ENCODE measurements at places on chromosomes 11 and 22.

- no peak for DNase-seq
These were observed 787 bp downstream of the SMDT1 start for GRCh38 chr22:42080287-42080686.

DNA sequence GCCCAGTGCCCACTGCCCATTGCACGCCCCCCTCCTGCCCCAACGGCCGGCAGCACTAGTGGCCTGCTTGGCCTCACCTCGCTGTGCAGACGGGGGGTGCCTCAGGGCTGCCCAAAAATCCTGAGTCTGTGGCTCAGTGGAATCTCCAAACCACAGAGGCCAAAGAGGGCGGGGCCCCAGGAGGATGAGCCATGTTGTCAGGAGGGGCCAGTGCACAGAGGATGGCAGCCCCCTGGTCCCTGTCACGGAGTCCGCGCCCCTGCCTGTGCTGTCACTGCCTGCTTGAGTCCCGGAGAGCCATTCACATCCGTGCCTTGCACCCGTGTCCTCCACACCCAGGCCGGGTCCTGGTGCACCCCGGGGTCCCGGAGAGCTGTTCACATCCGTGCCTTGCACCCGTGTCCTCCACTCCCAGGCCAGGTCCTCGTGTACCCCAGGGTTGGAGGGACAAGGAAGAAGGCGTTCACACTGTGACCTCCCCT, 36.4 kb upstream of the MUC5AC start:
- DNase-seq, result no peak

DNA sequence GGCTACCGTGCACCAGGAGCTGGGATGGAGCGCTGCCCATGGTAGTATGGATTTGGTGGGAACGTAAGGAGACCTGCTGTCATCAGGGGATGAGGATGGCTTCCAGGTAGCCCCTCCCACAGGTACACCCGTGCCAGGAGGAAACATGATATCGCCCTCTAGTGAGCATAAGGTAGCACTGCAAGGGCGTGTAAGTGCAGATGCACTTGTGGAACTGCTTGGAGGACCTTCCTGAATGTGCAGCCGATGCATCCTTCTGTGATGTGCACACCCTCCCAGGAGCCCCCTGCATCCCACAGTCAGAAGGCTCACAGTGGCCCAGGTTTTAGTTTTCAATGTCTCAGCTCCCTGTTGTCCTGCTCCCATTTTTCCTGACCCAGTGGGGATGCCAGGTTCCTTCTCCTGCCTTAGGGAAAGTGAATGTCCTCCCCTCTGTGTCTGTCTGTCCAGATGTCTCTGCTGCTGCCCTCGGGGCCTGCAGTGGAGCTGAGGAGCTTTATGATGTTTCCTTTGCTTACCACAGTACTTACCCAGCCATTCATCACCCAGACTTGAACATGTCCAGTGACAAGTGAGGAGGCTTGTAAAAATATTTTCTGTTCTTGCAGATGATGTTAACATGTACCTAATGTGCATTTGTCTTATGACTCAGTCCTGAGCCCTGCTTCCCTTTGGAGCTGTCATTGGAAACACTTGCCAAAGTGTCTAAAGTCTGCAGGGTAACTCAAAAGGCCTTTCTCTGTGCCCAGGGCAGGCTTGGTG, 49.2 kb downstream of the DBX1 start:
- peak; percentile 40 for DNase-seq

DNA sequence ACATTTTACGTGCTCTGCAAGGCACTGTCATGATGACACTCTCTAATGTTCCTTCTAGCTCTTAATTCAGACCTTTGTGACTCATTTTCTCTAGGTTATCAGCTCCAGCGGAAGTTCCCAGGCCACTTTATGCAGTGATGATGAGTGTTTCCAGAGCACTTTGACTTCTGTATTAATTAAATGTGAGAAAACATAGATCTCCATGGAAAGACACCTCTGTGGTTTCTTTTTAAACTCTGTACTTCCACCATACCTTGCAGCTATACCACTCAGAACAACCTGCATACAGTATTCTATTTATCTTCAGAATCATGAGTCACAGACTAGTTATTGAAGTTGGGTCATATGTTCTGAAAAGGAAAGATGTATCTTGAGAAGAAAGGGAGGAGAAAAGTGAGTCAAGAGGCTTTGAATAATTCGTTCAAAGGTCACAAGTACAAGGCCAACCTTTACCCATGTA, 175.6 kb upstream of the TENM4 start:
- no peak for DNase-seq

DNA sequence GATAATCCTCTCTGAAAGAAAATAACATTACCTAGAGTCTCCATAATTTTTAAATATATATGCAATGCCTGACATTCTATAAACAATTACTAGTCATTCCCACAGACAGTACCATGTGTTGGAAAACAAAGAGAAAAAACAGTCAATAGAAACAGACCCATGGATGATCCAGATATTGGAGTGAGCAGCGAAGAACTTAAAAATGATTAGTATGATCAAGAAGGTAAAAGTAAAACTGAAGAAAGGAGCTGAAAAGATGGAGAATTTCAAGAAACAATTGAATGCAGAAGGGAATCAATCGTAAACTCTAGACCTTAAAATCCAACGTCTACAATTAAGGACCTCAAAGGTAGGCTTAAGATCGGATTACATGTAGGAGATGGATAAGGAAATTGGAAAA, 330.6 kb downstream of the SHANK2 start:
- no peak for DNase-seq

- DNase-seq, result no peak
These were observed 5.0 kb downstream of the KCNJ11 start for GRCh38 chr11:17383461-17383860.

- DNase-seq, result no peak
These were observed 3.8 kb upstream of the MPPED1 start for GRCh38 chr22:43408009-43408408.

- no peak for DNase-seq
These were observed 18.8 kb downstream of the LUZP2 start for GRCh38 chr11:24515632-24516031.

DNA sequence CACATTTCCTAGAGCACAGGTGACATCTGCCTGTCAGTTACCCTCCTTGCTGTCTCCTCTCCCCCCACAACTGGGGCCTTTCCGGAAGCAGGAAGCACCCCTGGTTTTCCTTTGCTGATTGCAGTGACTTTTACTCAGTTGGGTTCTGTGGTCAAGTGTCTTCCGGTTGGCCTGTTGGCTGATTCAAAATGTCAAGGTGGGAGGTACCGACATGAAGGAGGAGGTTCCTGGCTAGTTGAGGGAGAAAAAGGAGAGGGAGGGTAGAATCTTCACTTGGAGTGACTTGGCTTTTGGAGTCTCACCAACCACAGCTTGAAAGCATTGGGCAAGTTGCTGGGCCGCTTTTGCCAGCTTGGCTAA, 9.3 kb upstream of the ADAMTS15 start:
- DNase-seq, result no peak

DNA sequence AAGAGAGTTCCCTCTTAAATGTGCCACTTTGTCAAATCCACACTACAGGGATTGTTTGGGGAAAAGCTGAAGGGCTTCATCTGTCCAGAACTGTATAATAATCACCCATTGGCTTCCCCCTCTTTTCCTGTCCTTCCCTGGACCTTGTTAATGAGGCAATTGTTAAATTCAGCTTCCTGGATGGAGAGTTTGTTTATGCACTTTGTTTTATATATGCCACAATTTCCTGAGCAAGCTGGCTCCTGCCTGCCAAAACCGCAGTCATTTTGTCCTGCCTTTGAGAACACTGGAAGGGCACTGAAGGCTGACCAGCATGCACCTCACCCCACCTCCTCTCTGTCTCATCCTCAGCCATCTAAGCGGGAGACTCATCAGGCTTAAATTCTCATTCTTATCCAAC, 86.2 kb downstream of the MSANTD4 start:
- DNase-seq, result no peak

GRCh38 chr11:130485983-130486382, 37.5 kb downstream of the ADAMTS15 start:
- no peak for DNase-seq

- DNase-seq, result no peak
These were observed 484.7 kb upstream of the TENM4 start for GRCh38 chr11:79925570-79925969.

- DNase-seq, result no peak
These were observed 236.5 kb downstream of the DDX10 start for GRCh38 chr11:108901359-108901758.

DNA sequence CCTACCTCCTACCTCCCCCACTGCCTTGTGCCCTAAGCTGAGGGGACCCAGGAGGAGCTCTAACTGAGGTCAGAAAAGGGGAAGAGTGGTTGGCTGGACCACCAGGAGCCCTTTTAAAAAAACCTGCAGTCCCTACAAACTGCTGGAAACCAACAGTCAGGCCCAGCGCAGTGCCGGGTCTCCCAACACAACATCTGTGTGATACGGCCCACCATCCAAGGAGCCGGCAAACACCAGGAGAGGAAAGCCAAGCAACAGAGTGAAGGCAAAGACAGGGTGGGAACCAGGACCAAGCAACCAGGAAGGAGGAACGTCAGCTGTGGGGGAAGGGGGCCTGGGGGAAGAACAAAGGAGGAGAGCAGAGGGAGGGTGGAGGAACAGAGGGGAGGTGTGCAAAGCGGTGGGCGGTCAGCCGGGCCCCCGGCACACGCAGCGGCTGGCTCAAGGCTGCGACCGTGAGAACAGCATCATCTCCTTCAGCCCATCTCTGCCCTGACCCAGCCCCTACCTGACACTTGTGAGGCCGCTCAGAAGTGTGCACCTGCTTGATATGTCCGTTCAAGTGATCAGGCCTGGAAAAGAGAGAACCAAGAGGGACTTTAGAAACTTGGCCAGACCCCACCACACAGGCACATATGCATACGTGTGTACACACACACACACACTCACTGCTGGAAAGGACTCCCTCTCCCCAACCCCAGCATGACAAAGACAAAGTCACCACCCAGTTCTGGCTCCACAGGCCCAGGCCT, 3.6 kb downstream of the PATZ1 start:
- no peak for DNase-seq

DNA sequence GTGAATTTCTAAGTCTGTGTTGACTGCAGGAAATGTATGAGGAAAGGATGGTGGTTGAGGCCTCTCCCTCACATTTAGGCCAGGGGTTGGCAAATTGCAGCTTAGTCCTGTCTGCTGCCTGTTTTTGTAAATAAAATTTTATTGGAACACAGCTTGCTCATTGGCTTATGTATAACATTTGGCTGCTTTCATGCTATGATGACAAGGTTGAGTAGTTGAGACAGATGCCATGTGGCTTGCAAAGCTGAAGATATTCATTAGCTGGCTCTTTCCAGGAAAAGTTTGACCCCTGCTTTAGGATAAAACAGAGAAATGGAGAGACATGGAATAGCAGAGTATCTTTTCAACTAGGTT, 46.2 kb downstream of the BCR start:
- DNase-seq, result no peak

DNA sequence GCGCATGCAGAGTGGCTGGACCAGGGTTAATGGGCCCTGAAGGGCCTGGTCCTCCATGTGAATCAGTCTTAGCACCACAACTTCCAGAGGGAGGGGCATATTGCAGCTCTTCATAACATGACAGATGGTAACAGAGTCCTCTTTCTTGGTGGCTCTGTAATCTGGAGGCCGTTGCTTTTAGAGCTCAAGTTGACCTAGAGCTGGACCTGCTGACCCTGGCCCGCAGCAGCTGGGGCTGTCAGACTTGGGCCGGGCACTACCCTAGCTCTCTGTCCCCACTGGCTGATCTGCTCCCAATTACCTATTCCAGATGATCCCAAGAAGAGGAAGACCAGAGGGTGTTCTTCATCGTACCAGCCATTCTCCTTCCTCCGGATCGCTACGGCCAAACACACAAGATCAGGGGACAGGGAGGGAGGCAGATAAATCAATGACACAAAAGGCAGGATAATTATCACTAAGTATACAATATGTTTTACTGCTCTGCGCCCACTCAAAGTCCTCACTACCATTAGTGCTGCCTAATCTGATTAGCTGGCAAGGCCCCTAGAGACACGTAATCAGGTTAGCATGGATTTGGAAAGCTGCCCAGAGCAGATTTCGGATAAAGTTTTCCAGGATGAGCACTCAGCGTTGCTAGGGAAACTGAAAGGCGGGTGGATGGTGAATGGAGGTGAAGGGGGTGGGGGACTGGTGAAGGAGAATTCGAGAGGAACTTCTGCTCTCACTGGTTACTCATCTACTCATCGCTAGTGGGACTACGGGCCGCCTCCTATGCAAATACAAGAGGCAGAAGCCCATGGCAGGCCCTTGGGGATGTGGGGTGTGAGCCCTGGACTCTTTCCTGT, 64.5 kb upstream of the PHOX2A start:
- no peak for DNase-seq

DNA sequence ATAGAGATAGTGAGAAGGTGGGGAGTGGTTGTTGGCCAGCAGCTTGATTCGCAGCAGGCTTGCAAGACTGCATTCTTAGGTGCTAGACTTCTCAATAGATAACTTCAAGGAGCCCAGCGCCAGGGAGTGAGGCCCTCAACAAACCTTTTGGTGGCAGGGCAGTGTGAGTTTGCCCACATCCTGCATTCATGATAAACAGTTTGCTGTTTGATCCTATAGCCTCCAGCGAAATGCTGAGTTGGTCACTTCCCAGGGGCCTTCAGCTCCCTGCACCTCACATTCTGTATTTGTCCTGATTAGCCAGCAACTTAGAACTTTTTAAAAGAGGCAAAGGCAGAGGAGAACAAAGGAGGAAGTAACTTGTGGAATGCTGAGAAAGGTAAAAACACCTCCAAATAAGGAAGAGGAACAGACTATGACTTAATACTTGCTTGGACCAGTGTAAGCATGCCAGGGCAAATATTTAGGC, 25.1 kb downstream of the OR10A6 start:
- no peak for DNase-seq

DNA sequence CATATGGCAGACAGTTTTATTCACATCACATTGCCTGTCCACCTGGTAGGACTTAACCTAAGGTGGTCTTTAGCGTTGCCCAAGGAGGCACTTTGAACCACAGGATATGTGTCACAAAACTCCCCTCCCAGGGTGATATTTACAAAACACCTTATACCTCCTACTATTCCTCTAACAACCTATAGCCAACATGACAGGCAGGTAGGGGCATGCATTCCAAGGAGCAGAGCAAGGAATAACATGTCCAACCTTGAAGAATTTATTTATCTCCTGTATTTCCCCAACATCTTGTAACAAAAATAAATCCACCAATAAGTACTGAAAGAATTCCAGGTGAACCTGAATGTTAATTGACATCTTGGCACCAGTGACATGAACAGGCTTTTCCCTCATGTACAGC, 60.5 kb downstream of the SVIP start:
- no peak for DNase-seq

DNA sequence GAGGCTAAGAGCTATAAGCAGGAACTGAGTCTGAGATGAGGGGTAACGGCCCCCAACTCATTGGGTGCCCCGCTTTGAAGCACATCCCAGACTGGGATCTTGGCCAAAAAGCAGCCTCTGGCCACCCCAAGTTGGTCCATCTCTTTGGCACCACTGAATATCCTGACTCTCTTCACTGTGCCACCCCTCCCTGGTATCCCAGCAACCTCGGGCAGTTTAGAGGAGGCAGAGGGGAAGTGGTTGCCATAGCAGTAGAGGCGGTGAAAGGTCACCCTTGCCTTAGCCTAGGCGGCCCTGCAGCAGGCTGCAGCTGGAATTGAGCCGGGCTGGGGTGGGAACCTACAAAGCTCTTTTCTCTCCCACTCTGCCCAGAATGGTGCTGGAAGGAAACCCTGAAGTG, 1.1 kb downstream of the PELI3 start:
- DNase-seq, result peak; percentile 19
